LHCN-M2 (cell line): ENCODE measurements at places on chromosomes 3 and 15.
A peak's percentile ranks its signal among the peaks of the same experiment; 100 is the strongest.

DNA sequence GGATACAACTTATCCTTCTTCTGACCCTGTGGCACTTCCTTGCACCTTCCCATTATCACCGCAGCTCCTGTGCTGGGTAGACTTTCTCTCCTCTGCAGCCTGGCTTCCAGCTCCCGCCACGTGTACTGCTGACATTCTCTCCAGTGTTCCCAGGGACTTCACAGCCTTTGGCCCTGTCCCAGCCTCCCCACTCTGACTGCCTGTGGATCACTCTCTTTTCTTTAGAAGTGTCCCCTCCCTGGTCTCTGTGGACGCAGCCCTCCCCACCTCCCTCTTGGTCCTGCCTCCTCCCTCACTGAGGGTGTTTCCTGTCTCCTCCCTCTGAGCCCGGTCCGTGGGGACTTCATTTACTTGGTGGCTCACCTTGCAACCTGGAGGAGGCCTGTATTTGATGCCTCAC lies 17.4 kb downstream of the PDIA5 start:
- no peak for DNase-seq

DNA sequence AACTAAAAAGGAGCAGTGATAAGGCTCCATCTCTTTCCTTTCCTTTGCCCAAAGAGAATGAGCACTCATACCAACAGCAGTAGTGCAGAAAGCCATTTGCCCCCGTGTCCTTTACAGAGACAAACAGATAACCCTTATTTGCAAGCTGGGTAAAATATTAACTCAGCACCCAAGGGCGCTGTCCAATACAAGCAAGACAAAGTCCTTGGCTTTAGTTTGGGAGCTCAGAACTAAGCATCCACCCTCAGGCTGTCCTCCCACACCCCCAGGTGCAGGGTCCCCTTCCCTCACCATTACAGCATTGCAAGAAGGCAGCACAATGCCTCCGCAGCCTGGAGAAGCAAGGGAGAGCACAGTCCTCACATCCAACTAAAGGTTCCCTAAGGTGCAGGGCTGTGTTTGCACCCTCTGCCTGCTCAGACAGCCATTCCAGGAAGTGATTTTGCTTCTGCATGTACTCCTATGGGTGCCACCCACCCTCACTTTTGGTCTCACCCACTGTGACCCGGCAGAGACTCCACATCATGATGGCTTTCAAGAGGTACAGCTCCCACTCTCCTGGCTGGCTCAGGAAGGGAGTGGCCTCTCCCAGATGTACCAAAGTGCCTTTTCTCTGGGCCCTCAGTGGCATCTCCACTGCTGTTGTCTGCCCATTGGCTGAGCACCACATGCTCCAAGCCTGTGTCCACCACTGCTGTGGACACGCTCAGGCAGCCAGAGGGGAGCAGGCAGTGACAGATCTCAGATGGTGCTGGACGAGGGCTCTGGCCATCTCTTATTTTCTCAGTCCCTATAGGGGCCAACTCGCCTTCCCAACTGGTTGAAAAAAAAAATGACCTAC lies 34.1 kb upstream of the HES1 start:
- DNase-seq, result no peak

- peak; percentile 23 for DNase-seq
These were observed 177.7 kb downstream of the ZNF385D start for GRCh38 chr3:21573291-21573690.

- DNase-seq, result no peak
These were observed 134.1 kb downstream of the MBNL1 start for GRCh38 chr3:152402695-152403451.

DNA sequence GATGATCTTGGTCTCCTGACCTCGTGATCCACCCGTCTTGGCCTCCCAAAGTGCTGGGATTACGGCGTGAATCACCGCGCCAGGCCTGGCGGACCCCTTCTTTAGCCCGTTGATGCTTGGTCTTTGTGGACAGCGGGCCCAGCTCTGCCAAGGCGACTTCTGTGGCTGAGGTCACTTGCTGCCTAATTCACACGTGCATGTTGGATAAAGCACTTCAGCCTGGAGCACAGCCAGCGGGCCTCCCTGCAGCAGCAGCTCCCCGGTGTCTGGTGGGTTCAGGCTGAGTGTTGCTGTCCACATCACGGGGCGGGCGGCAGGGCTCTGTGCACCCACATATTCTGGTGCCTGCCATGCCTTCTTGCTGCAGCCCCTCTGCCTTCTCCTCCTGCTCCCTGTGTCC lies 88.4 kb downstream of the DGKG start:
- no peak for DNase-seq

- DNase-seq, result no peak
These were observed 155.2 kb upstream of the TLE3 start for GRCh38 chr15:70252951-70253320.

- DNase-seq, result no peak
These were observed 376.3 kb downstream of the PDCD6IP start for GRCh38 chr3:34174740-34175139.

DNA sequence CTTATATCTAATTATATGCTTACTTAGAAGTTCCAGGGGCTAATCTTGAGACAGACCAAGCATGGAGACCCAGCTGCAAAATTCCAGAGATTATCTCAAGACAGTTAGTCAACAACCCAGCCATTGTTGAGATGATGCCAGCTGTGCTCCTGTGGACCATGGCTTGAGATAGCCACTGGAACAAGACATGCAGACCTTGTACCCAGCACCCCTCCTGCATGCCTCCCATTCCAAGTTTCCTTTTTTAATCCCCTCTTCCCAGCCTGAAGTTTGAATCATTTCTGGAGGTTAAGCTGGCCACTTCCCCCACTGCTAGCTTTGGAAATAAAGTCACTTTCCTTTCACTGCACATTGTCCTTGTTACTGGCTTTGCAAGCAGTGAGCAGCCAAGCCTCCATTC lies 53.8 kb downstream of the IMPG2 start:
- no peak for DNase-seq

DNA sequence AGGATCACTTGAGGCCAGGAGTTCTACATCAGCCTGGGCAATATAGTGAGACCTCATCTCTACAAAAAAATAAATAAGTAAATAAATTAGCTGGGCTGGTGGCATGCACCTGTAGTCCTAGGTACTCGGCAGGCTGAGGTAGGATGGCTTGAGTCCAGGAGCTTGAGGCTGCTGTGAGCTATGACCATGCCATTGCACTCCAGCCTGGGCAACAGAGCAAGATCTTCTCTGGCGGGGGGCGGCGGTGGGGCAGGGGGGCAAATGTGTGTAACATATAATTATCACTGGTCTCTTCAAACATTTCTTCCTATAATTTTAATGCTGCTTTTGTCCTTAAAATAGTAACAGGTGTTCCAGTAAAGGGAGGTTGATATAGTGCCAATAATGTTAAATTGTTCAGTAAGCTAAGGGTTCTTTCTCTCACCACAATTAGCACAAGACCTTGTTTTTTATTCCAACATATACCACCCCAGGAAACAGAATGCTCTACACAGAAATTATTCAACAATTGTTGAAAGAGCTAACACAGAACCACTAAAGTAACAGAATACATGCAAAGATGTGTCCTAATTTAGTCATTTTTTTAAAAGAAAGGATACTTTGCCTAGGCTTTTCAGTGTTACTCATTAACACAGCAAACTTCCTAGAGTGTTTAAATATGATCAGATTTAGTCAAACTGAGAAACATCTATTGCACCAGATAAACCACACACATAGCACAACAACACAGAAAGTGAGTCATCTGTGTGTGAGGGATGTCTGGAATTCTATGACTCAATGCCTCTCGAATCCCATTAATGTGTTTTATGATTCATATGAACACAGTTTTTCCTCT lies 29.1 kb downstream of the ANKRD28 start:
- peak; percentile 98 for DNase-seq
